ENCODE measurements at places on chromosomes 3 and 15.

DNA sequence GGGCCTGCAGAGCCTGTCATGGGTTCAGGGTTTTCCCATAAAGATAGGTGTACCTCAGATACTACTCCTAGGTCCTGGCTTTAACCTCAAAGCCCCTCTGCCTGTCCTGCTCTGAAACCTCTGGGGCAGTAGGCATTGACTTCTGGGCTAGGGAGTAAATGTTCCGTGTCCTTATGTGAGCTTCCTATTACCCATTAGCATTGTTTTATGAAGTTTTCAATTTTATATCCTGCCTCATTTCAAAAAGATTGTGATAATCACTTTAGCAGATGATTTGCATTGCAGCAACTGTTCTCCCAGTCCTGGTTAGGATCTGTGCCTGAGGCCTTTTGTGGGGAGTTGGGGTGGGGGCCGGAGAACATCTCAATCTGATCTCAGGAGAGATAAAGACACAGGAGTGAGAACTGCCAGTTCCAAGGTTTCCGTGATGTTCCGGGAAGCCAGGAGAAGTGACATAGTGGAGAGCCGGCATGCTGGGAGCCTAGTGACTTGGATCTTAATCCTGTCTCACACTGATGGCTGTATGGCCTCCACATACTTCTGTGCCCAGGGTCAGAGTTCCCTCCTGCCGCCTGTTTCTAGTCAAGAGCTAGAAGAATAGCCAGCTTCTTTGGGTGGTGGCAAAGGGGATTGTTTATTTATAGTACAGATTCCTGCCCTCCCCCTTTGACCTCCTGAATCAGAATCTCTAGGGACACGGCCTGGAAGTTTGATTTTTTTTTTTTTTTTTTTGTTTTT, 10.6 kb downstream of the TPM1 start:
- DNase-seq = no peak

DNA sequence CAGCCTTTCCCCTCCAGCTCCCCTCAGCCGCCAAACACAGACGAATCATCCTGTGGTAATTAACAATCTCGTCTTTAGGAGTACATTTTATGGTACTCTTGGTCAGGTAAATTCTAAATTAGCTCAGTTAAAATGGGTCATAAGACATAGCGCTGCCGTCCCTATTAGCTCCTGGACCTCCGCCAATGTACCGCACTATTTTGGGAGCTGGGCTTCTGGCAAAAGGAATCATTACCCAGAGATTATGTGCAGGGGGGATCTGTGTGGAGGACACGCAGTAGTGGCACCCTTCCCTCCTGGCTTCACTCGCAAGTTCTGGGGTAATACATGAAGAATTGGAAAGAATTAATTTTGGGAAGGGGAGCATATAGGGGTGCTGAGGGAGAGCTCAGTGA, 68.6 kb upstream of the ONECUT1 start:
- no peak for DNase-seq

- no peak for DNase-seq
Observed at GRCh38 chr3:152556731-152557254, 278.1 kb upstream of the P2RY1 start.

DNA sequence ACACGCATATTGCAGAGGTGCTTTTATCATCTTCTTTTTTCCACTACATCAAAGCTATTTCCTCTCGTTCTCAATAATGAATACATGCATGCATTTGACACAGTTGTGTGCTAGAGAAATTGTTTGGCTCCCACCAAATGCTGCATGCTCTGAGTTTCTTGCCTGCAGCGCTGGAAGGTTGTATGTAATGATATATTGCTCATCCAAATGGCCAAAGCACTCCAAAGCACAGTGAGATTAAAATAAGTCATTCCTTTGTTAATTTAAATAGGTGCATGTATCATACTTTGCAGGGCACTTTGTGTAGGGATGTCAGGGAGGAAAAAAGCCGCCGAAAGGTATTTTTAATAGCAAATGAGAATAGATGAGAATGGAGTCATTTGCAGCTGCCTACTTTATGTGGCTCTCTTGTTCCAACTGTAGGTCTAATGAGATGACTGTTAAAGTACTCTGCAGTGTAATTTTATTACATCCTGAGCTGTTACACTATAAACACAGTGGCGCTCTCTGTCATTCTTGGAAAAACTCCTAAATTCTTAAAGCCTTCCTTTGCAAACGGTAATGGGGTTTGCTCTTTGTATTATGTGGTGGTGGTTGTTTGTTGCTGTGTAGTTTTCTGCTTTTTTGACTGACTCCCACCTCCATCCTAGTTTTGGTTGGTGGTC, 56.9 kb upstream of the SKOR1 start:
- DNase-seq = no peak

DNA sequence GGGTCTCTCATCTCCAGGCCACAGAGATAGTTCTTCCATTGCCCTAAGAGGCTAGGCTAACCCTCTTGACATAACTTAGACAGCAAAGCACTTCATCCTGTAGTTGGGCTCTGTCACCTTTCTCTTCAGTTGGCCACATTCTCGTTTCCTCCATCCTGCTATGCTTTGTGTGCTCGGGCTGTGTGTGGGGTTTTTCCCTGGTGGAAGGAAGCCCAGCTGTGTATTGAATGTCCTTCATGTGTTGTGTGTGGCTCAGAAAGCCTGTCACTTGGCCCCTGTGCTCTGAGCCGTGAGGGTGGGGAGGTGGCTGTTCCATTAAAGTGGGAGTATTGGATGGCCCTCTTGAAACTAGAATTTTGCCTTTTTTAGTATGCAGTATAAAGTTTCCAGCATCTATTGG, 8.8 kb upstream of the EXOG start:
- no peak for DNase-seq

DNA sequence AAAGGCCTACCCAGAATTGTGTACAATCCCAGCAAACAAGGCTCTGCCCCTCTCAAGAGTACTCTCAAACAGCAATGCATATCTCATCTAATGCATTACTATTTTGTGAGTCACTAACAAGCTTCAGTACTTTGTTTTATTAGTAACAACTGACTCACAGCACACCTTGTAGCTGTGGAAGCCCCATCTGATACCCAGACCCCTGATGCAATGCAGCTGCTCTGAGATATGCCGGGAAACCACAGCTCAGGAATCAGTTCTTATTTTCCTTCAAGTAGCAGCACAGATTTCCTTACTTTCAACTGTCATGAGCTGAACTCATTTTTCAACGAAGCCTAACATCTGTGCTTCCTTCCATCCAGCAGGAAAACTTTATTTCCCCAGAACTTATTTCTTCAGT, 37.8 kb downstream of the CCNL1 start:
- no peak for DNase-seq

- no peak for DNase-seq
Observed at GRCh38 chr3:193157051-193157450, 84.0 kb upstream of the PLAAT1 start.

GRCh38 chr15:67146234-67146633, 80.8 kb downstream of the SMAD3 start:
- no peak for DNase-seq

DNA sequence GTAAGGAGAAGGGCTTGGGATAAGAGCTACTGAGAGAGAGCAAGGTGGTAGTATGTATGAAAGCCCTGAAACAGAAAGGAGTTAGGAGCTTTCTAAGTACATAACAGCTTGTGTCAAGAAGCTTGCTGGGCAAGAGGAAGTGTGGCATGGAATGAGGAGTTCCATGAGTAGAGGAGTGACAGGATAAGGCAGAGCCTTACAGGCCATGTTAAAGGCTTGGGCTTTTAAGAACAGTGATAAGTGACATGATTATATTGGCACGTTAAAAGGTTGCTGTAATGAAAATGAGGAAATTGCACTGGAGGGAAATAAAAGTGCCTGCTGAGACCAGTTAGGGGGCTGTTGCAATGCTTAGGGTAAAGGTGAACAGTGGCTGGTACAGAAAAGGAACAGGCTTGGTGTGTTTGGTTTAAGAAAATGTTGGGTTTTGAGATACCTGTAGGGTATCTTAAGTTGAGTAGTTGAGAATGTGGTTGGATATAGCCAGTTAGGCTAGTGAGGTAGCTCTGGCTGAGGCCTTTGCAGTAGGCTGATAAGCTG, 49.0 kb downstream of the MEF2A start:
- DNase-seq = no peak

DNA sequence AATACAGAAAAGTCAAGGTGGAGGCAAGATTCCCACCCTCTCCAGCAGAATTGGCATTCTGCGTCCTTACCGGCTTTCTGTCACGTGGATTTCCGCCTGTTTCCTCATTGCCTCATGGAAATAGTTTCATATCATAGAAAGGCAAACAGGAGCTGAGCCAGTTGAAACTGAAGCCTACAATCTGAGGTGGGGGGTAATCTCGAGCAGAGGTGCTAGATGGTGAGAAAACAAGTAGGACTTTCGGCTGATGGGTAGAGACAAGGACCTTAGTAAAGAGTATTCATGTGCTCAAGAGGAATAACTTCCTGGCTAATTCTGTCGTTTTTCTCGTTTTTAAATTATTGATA, 39.9 kb downstream of the LRCH3 start:
- no peak for DNase-seq

DNA sequence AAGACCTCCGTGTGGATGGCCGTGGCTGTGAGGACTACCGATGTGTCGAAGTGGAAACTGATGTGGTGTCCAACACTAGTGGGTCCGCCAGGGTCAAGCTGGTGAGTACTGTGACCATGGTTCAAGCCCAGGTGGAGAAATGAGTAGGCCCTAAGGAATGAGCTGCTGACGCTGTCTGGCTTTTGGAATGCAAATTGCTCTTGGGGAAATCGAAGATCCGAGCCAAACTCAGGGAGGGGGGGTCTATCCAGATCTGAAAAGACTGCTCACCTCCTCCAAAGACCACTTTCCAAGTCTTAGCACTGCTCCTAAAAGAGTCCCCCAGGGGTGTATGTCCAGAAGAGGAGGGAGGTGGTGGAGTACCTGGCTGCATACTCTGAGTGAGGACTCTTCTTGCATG, 13.1 kb downstream of the EXOSC7 start:
- DNase-seq = no peak

DNA sequence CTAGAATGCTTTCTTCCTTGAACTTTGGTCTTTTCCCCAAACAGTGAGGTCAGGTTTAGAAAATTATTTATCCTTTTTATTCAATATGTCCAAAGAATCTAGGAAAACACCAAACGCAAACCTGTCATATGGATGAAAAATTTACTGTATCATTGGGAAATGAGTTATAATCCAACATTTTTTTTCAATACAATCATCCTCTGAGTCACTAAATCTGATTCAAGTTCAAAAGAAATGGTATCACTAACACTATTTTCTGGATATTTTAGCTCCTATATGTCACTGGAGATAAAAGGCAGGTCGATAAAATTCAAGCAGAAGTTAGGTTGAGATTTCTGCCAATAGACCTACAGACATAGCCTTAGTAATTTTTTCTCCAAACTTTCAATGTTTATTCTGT, 591.6 kb upstream of the AGTR1 start:
- DNase-seq = no peak

GRCh38 chr3:43759938-43760337, 69.2 kb downstream of the ABHD5 start:
- no peak for DNase-seq

DNA sequence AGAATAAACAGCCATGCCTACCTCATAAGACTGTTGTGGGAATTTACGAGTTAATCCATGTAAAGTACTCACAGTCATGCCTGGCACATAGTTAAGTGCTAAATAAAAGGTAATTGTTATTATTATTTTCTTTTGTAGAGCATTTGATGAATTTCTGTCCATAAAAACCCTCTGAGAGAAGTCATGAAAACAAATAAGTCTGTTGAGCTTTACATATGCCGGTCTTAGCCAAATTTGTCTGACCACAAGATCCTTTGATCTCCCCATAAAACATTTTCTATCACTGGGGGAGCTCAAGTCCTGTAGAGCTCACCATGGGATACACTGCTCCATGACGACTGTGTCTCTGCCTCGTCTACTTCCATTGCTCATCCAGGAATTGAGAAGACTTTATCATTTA, 114.0 kb downstream of the MAGI1 start:
- DNase-seq = no peak

GRCh38 chr3:134544316-134544715, 58.5 kb downstream of the CEP63 start:
- DNase-seq = no peak

DNA sequence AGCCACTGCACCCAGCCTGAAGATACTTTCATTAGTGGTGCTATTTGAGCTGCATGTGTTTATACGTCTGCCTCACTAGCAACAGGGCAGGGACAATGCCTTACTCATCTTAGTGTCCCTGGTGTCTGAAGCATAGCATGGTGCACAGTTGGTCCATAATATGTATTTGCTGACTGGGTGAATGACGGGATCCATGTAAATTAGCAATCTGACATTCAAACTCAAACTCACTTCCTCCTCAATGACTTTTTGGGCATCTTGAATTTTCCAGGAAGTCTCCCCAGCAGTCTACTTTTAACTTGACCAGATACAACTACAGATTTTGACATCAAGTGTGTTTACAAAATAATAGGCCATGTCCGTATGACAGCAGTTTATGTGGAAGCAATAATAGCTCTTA, 3.0 kb upstream of the LDHAL6B start:
- no peak for DNase-seq

DNA sequence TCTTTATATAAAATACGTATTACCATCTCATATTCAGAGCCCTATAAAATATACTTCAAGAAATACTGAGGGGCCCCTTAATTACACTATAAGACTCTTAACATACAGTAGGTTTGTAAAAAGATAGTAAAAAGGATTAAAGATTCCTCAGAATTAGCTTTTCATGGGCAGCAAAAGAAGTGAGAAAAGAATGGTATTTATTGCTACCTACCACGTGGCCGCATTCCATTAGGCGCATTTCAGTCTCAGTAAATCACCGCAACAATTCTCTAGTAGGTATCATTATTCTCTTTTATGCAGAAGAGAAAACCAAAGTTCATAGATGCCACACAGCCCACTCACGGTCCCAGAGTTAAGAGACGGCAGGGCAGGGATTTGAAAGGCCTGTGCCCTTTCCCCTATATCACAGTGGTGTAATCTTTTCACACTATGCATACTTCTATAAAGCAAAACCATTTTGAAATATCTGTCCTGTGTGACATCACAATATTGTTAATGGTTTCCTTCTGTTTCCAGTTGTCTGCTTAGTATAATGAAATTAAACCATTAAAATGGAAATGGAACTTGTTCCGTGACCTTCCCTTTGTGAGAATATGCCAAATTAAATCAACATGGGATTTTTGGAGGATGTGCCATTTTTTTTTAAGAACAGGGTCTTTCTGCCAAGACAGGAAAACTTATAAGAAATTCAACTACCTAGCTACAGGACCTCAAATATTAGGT, 1072.2 kb downstream of the FHIT start:
- no peak for DNase-seq

- DNase-seq = no peak
Observed at GRCh38 chr3:23303601-23304217, 100.6 kb downstream of the UBE2E2 start.
